ENCODE measurements at places on chromosomes 5 and 9.

- no peak for DNase-seq
Observed at GRCh38 chr5:148696187-148697036, 42.1 kb upstream of the HTR4 start.

- DNase-seq, result no peak
Observed at GRCh38 chr5:61666064-61666621, 334.1 kb downstream of the ZSWIM6 start.

DNA sequence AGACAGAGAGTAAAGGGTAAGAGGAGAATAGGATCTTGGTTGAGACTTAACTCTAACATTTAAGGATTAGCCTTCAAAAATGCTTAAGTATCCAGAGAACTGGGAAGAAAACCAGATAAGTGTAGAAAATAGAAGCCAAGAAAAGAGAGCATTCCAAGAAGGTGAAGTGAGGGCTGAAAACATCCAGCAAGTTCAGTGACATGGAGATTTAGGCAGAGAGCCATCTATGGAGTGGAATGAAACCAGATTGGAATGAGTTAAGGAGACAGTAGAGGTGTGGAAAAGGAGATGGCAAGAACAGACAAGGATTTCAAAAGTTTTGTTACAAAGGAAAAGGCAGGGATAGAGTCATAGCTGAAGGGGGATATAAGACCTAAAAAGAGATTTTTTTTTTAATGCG is 188.1 kb downstream of the TRPM3 start:
- DNase-seq, result no peak

GRCh38 chr5:74386571-74387334 is 253.8 kb downstream of the ENC1 start:
- DNase-seq, result no peak
